ENCODE measurements at places on chromosomes 7 and 10. TPM values are rescaled to one million over a fixed set of nuclear protein-coding genes. Genes with fewer than 3 reads are reported as not detected.

DNA sequence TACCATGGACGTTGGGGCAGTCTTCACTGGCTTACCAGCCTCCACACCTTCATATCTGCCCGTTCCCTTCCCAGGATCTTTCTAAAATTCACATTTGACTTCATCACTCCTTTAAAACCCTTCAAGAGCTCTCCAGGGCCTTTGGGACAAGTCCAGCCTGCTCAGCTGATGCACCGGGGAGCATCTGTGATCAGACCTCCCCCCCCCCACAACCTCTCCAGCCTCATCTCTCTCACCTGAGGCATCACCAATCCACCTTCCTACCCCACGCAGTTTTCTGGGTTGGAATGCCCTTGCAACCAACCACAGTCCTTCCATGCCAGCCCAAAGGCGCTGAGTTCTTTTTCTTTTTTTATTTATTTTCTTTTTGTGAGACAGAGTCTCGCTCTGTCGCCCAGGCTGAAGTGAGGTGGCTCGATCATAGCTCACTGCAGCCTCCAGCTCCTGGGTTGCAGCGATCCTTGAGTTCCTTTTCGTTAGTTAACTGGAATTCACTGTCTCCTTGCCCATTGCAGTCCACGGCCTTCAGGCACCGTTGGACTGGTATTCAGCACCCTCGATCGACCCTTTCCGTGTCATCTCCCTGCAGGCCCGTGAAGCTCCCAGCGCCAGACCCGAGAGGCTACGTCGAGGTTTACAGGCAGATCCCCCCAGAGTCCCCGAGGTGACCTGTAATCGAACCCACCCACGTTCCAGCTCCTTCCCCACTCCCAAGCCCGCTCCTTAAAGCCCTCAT is 654 bp downstream of the ALKBH4 start:
- H3K27me3 ChIP-seq = no peaks in the 10 kb centered on the region
- H3K4me3 ChIP-seq = peak overlapping the region; percentile 99
- peaks cover 12% of the 10 kb centered on the region for H3K4me1 ChIP-seq
- H3K27ac ChIP-seq = no peak overlapping the region
- no peaks in the 10 kb centered on the region for H3K36me3 ChIP-seq

- peak overlapping the region; percentile 71 for H3K27ac ChIP-seq
- H3K27me3 ChIP-seq = no peaks in the 10 kb centered on the region
- H3K4me1 ChIP-seq = peaks cover 25% of the 10 kb centered on the region
- no peaks in the 10 kb centered on the region for H3K36me3 ChIP-seq
- peak; percentile 34 for DNase-seq
- H3K4me3 ChIP-seq = no peak overlapping the region
These were observed 42.2 kb upstream of the SRGN start for GRCh38 chr10:69045441-69046300.

DNA sequence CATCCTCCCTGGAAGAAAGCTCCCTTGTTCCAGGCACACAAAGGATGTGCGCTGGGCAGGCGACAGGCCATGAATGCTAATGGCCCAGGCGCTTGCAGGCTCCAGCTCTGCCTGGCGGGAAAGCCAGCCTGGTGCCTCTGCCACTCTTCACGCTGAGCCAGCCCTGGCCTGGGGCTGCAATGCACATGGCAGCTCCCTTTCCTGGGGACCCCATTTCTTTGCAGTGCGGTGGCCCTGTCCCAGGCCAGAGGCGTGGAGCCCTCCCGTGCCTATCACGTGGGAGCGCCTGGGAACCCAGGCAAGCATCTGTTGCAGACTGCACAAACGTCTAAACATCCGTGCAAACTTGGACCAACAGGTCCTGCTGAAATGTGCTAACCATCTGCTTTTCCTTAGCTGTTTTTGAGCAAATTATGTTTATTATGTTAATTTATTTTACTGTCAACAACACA is 152.1 kb upstream of the LYZL2 start:
- DNase-seq = no peak
- H3K4me1 ChIP-seq = no peaks in the 10 kb centered on the region
- no peak overlapping the region for H3K27ac ChIP-seq
- peaks cover 10% of the 10 kb centered on the region for H3K27me3 ChIP-seq
- no peak overlapping the region for H3K4me3 ChIP-seq

DNA sequence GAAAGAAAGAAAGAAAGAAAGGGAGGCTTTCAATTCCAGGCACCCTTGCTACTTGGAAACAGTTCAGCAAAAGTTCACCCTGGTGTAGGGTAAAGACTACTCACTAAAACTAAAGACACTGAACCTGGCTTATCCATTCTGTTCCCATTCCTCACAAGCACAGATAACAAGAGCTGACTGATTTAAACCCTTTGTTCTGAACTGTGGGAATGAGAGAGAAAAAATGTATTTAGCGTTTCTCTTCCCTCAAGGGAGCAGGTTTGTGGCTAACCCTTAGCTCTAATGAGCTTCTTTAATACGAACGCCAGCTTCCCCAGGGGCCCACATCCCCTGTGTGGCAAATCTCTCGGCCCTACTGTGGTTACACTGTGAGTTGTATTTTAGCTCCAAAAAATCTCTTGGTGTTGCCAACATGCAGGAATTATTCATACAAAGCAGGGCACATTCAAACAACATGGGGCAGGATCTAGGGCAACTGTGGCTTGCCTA is 23.3 kb downstream of the PRTFDC1 start:
- no peaks in the 10 kb centered on the region for H3K36me3 ChIP-seq
- H3K27me3 ChIP-seq = no peaks in the 10 kb centered on the region
- no peak for DNase-seq
- H3K27ac ChIP-seq = no peak overlapping the region
- H3K4me3 ChIP-seq = no peak overlapping the region

- no peak overlapping the region for H3K27ac ChIP-seq
- no peaks in the 10 kb centered on the region for H3K27me3 ChIP-seq
- peaks cover 29% of the 10 kb centered on the region for H3K4me1 ChIP-seq
- no peak for DNase-seq
- H3K36me3 ChIP-seq = no peaks in the 10 kb centered on the region
These were observed 106.7 kb upstream of the LAMB4 start for GRCh38 chr7:108236681-108237415.

GRCh38 chr10:86599729-86600128 is 54.6 kb upstream of the OPN4 start:
- H3K27me3 ChIP-seq = no peaks in the 10 kb centered on the region
- peaks cover 20% of the 10 kb centered on the region for H3K4me1 ChIP-seq

- no peak overlapping the region for H3K4me3 ChIP-seq
- no peak overlapping the region for H3K27ac ChIP-seq
- no peak for DNase-seq
- H3K4me1 ChIP-seq = peaks cover 27% of the 10 kb centered on the region
These were observed 32.9 kb upstream of the PCBD1 start for GRCh38 chr10:70921285-70921684.

DNA sequence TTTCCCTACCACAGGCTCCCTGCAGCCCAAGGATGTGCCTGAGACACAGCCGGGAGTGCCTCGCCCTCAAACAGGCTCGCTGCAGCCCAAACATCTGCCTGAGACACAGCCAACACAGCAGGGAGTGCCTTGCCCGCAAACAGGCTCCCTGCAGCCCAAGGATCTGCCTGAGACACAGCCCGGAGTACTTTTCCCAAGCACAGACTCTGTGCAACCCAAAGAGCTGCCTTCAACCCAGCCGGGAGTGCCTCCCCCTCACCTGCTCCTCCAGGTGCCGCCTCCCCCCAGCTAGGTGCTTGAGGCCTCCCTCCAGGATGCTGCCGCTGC is 42.9 kb downstream of the ANTXRL start:
- no peak for DNase-seq
- H3K27ac ChIP-seq = no peak overlapping the region
- no peaks in the 10 kb centered on the region for H3K27me3 ChIP-seq
- H3K4me3 ChIP-seq = no peak overlapping the region
- H3K4me1 ChIP-seq = peaks cover 19% of the 10 kb centered on the region

DNA sequence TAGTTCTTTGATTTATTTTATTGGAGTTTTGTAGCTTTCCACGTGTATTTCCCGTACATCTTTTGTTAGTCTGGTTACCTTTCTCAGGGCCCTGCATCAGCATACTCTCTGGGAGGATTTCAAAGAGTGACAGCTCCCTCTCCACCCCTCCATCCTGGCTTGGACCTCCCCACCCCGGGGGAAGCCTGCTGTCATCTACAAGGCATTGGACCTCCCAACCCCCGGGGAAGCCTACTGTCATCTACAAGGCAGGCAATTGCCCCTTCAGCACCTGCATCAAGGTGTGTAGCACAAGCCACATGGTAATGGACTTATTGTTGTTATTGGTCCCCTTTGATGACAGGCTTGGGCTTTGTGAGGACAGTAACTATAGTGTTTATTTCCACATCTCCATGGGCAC is 390.1 kb downstream of the TCERG1L start:
- peaks cover 7% of the 10 kb centered on the region for H3K27me3 ChIP-seq
- no peaks in the 10 kb centered on the region for H3K36me3 ChIP-seq
- H3K4me3 ChIP-seq = no peak overlapping the region
- H3K4me1 ChIP-seq = no peaks in the 10 kb centered on the region
- no peak overlapping the region for H3K27ac ChIP-seq

GRCh38 chr10:23813687-23814086 is 374.8 kb downstream of the OTUD1 start:
- DNase-seq = no peak
- H3K27ac ChIP-seq = no peak overlapping the region
- no peak overlapping the region for H3K4me3 ChIP-seq

DNA sequence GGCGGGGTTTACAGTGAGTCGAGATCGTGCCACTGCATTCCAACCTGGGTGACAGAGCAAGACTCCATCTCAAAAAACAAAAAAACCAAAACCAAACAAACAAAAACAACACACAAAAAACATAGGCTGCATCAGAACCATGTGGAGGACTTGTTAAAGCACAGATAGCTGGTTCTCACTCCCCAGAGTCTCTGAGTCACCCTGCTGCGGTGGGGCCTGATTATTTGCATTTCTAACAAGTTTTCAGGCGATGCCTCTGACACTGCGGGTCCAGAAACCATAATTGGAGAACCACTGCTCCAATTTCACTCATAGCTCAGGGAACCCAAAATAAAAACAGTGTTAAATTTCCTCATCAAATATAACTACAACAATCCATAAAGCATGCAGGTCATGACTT is 816.7 kb downstream of the MAGI2 start:
- H3K36me3 ChIP-seq = no peaks in the 10 kb centered on the region
- no peak overlapping the region for H3K27ac ChIP-seq
- no peaks in the 10 kb centered on the region for H3K4me1 ChIP-seq
- DNase-seq = no peak

DNA sequence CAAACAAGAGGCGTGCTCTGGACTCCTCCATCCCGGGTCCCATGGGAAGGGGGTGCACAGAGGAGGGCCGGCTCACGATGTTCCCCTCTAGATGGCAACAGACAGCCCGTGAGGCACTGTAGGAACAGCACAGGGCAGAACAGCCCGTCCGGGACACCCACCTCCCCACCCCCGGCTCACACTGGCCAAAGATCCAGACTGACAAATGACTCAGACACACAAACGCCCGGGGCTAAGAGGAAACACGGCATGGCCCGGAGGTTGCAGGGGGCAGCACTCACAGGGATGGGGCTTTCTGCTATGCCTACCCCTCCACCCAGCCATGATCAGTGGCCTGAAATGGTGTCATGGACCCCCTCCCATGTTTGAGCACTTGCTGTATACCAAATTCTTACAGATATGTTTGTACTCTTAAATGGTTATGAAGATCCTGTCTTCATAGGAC is 4.9 kb upstream of the ELN start:
- H3K27me3 ChIP-seq = no peaks in the 10 kb centered on the region
- peak; percentile 57 for DNase-seq
- no peak overlapping the region for H3K4me3 ChIP-seq

GRCh38 chr7:608954-609353 is 89.3 kb upstream of the PDGFA start:
- H3K4me1 ChIP-seq = no peaks in the 10 kb centered on the region
- no peaks in the 10 kb centered on the region for H3K27me3 ChIP-seq
- no peak for DNase-seq
- no peak overlapping the region for H3K27ac ChIP-seq
- no peak overlapping the region for H3K4me3 ChIP-seq

ATOH7 gene
- total RNA-seq = not detected

DNA sequence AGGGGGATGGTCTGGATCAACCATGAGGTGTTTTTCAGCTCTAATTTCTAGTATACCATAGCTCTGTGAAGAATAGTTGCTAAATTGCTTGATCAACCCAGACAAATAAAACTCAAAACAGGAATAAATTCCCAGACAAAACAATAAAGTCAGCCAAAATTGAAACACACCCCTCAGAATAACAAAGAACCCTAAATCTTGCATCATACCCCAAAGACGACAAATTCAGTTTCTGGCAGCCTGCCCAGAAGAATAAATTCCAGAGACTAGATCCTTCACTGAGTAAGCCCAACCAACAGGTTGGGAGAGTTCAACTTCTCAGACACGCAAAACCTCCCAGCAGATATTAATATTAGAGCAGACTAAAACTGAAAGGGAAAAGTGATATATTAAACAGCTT is 11.2 kb upstream of the SEM1 start:
- H3K4me3 ChIP-seq = no peak overlapping the region
- H3K36me3 ChIP-seq = no peaks in the 10 kb centered on the region
- H3K27me3 ChIP-seq = no peaks in the 10 kb centered on the region
- peak overlapping the region; percentile 60 for H3K27ac ChIP-seq
- peak; percentile 71 for DNase-seq

- H3K27ac ChIP-seq = no peak overlapping the region
- H3K4me1 ChIP-seq = no peaks in the 10 kb centered on the region
- peaks cover 62% of the 10 kb centered on the region for H3K27me3 ChIP-seq
- no peaks in the 10 kb centered on the region for H3K36me3 ChIP-seq
- H3K4me3 ChIP-seq = no peak overlapping the region
- DNase-seq = no peak
These were observed 26.8 kb upstream of the MGMT start for GRCh38 chr10:129440247-129440646.

IFIT1 gene
- 3.4 TPM for total RNA-seq

DNA sequence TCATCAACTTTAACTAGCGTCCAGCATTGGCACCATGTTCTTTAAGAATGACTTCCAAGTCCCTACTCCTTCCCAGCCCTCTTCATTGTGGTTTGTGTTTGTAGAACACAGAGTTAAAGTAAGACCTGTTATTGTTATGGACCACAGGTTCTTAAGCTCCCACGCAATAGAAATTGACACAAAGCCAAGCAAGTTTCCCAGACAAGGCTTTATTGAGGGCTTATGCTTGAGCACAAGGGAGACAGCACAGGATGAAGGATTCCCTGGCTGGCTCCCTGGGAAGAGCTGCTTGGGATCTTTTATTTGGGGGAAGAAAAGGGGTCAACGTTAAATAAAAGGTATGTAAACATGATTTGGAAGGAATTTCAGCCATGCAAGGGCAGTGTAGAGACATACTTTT is 44.3 kb upstream of the PRKCQ start:
- DNase-seq = no peak
- no peak overlapping the region for H3K4me3 ChIP-seq
- H3K36me3 ChIP-seq = no peaks in the 10 kb centered on the region
- no peaks in the 10 kb centered on the region for H3K4me1 ChIP-seq

GRCh38 chr10:48536916-48537890 is 67.7 kb downstream of the ARHGAP22 start:
- DNase-seq = no peak
- H3K36me3 ChIP-seq = no peaks in the 10 kb centered on the region
- no peak overlapping the region for H3K4me3 ChIP-seq
- no peak overlapping the region for H3K27ac ChIP-seq

All from PC-9 (cell line).